ENCODE measurements at places on chromosomes 2 and 18.
A peak's percentile ranks its signal among the peaks of the same experiment; 100 is the strongest.

DNA sequence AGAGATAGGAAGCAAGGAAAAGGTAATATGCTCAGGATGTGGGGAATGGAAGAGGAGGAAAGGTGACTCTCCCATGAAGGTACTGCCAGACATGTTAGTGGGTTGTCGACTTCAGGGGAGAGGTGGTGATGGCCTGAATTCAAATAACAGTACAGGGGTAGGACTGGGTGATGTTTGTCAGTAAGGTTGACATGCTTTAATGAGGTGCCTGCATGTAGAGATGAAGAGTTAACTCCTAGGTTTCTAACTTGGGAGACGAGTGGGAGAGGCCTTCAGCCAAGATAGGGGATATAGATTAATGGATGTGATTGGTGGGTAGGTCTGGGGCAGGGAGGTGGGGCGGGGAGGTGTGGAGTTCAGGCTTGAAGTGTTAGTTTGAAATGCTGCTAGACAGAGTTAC lies 2.6 kb downstream of the NAPG start:
- no peak for DNase-seq

GRCh38 chr2:225270861-225271260 lies 128.6 kb upstream of the NYAP2 start:
- DNase-seq = peak; percentile 78

- peak; percentile 59 for DNase-seq
These were observed 219.3 kb downstream of the SPP2 start for GRCh38 chr2:234269769-234270204.

- DNase-seq = no peak
These were observed 327.5 kb downstream of the GULP1 start for GRCh38 chr2:188619146-188619545.

DNA sequence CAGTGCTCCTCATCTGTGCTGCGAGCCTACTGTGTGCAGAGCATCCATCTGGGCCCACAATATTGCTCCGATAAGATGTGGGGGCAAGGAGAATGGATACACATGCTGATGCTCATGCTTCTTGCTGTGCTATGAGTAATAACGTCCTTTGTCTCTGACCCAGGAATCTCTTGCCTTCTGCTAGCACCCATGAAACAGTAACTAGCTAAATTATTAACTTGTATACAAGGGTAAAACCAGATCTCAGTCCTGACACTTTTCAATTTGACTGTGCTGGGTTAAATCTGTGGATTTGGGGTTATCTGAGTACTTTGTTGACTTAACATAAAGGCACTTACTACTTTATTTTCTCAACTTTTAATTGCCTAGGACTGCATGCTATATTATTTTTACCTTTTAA lies 357.6 kb downstream of the SLC4A3 start:
- DNase-seq = no peak

All from EL (cell line).